Occipital lobe (tissue), 3 donors: ENCODE measurements at places on chromosomes 16 and 17.

DNA sequence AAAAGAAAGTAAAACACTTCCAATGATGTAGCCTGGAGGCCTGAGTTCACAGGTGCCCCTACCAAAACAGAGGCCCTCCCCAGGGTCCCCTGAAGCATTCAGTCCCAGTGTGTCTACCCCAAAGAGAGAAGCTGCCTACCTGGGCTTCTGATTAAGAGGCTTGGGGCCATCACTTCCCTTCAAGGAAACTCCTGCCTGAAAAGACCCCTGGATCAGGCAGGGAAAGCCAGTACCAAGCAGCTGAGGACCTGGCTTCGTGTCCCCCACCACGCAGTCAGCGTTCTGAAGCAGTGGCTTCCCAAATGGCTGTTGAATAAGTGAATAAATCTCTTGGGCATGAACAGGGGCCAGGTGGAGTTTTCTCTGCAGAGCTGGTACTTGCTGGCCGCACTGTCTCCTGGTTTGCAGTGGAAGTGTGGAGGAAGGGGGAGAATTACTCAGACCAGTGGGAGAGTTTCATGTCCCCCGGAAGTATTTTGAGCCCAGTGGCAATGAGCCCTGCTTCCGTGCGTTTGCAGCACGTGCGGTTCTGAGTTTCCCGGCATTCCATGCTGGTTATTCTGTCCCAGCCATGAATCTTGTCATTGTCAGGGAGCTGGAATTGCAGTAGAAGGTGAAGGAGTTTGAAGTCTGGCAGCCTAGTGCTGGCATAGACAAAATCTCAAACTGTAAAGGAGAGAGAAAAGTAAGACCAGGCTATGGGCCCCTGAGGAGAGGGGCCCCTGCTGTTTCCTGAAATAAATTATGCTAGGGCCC is 27.0 kb downstream of the RMI2 start:
- no peak for DNase-seq

DNA sequence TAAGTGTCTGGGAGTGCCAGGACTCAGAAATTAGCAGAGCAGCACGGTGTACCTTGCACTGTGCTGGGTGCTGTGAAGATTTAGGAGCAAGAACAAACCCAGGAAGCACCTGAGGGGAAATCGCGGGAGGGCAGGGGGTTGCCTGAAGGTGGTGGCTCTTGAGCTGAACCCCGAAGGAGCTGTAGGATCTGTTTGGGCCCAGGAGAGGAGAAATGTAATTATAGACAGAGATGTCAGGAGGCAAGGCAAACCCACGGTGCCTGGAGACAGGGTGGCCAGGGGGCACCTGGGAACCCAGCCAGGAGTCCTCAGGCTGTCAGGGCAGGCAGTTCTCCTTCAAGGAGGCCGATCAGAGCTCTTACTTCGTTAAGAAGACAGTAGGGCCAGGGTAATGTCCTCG is 109.1 kb downstream of the C16orf78 start:
- DNase-seq, result no peak

- DNase-seq, result no peak
These were observed 36.9 kb downstream of the ERN1 start for GRCh38 chr17:64092952-64093451.

DNA sequence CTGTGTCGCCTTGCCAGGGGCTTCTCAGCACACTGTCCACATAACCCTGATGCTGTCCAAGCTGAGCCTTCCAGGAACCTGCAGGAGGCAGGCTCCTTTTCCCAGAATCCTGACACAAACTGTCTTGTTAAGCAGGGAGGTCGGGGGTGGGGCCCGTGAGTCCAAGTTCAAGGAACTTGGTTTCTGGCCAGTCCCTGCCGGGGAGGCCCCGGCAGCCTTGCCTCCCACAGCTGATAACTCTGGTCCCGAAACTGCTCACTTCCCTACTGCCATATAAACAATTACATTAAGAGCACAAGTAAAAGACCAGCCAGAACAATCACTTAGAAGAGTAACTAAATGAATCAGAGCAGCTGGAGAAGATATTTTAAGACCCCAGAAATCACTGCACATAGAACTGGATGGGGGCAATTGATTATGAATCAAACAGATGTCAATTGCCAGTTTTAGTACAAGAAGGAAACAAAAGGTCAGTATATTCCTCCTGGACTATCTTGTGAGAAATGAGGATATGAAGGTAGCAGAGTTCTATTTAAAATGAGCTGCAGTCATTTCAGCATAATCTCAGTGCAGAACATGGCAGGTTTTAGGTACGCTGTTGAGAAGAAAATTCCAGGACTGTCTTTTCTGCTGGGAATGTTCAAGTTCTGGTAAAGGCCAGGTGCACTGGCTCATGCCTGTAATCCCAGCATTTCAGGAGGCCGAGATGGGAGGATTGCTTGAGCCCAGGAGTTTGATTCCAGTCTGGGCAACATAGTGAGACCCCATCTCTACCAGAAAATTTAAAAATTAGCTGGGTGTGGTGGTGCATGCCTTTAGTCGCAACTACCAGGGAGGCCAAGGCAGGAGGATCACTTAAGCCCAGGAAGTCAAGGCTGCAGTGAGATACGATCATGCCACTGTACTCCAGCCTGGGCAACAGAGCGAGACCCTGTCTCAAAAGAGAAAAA is 169.8 kb downstream of the PITPNC1 start:
- no peak for DNase-seq

GRCh38 chr17:66727634-66728570 is 107.0 kb upstream of the CACNG5 start:
- peak; percentile 73 for DNase-seq

- no peak for DNase-seq
These were observed 553 bp upstream of the CDC6 start for GRCh38 chr17:40287159-40287493.

GRCh38 chr17:59105852-59106462 is 723 bp downstream of the TRIM37 start:
- peak; percentile 64 for DNase-seq

DNA sequence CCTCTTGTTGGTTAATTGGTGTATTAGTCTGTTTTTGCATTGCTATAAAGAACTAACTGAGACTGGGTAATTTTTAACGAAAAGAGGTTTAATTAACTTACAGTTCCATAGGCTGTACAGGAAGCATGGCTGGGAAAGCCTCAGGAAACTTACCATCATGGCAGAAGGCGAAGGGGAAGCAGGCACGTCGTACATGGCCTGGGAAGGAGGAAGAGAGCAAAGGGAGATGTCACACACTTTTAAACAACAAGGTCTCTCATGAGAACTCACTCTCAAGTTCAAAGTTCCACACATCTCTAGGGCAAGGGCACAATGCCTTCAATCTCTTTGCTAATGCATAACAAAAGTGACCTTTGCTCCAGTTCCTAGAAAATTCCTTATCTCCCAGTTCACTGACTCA is 125.0 kb upstream of the IRX5 start:
- no peak for DNase-seq

GRCh38 chr17:34406226-34406625 is 43.2 kb upstream of the CCL1 start:
- no peak for DNase-seq

DNA sequence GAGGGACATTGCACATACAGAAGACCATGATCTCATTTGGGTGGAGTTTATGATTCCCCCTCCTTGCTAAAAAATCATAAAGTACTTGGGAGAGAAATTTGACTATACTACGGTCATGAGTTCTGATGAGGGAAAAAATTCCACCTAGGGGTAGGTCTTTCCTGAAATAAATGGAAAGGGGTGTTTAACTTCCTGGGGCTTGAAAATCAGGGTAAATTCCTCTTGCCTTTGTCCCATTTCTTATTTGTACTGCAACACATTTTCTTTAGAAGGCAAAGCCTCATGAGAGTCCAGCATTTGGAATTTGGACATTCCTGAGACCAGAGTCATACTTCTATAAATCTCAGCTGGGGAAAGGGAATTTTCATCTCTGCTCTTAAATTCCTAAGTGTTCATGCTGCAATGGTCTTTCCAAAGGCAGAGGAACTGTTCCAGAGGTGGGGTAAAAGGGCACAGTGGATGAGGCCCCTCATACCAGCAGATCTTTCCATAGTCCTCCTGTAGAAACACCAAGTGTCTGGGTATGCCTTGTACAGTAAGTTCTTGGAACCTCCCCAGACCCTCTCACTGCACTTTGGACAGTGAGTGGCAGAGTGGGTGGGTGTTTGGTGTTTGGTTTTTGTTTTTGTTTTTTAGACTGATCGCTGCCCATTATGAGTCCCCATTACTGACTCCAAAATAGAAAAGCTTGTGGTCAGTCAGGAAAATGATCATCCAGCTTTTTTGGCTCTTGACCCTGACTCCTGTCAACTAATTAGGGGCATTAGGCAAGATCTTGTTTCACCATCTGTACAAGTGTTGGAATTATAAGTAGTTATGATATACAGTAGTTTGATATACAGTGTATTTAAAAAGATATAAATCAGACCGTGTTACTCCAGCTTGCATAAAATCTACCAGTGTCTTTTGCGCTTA is 6.0 kb downstream of the LYRM1 start:
- no peak for DNase-seq

DNA sequence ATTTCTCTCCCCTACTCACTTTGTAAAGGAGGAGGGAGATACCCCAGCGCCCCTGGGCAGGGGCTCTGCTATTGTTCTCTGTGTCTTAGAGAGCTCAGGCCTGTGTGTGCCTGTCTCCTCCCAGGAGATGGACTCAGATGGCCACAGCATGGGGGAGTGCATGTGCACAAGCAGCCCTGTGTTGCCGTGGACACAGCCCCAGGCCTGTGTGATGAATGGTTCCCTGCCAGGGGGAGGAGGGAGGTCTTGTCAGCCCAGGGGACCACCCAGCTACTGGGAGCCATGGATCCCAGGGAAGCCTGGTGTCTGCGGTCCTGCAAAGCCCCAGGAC is 26.3 kb downstream of the GINS2 start:
- no peak for DNase-seq

GRCh38 chr16:51522902-51523301 is 371.8 kb upstream of the SALL1 start:
- no peak for DNase-seq

DNA sequence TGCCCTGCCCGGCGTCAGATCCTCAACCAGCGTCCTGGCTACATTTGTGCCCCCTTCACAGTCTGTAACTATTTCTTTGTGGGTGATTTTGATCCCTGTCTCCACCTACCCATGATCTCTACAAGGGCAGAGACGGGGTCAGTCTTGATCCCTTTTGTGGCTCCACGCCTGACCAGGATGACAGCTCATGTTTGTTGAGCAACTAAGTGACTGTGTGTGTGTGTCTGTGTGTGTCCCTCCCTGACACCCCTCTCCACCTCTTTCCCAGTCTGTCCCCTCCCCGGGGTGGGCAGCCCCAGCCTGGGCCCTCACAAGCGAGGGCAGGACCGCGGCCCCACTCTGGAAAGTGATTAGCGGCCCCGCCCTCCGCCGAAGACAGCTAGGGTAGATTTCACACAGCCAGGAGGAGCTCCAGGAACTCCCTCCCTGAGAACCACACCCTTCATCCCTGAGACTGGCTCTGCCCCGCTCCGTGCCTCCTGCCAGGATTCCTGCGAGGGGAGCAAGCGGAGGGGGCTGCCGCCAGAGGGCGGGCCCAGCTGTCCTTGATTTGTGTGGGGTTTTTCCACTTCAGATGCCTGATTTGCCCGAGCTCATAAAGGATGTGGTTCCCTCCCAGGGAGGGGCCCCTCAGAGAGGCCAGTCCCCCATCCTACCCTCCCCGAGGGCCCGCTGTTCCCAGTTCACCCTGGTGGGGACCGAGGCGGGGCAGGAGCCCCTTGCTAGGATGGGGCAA is 5.3 kb upstream of the HS3ST6 start:
- no peak for DNase-seq

DNA sequence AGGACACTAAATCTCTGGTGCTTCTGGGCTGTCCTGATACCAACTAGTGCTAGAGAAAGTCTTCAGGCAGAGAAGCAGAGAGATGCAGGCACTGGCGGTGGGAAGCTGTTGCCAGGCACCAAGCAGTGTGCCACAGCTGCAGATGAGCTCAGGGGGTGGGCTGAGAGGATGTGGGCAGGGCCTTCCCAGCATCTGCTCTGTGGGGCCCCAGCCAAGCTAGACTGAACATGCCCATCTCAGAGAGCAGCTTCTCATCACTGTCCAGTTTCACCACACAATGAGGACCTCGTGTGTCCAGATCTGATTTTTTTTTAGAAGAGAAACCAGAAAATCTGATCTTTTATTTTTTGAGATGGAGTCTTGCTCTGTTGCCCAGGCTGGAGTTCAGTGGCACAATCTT is 17.1 kb downstream of the PSKH1 start:
- DNase-seq, result peak; percentile 70

DNA sequence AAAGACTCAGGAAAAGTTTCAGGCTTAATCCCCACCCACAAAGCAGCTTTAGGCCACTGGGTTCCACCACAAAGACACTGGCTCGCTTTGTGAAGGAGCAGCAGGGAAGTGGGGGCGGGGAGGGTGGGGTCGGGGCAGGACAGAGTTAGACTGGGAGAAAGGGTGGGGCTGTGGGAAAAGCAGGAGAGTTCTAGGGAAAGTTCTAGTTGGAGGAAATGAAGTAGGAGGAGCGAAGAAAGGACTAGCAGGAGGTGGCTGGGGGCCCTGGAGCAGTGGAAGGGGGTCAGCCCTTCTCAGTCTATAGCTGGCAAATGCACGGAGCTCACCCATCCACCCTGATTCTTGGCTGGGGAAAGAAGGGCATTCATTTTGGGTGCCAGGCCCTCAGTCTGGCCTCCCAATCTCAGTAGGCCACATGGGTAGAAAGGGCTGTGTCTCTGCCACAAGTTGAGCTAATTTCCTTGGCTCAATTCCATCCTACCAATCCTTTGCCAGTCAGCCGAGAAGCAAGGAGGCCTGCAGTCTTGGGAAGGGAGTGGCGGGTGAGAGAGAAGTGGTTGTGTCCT is 4.6 kb downstream of the INPP5K start:
- no peak for DNase-seq

- no peak for DNase-seq
These were observed 18.2 kb upstream of the IL17C start for GRCh38 chr16:88619859-88620815.

GRCh38 chr16:80804526-80805383 is at the start of gene CDYL2:
TSS of gene CDYL2 (minus strand) at chr16:80804598. CDS start at chr16:80804173, 425 bp downstream.
- no peak for DNase-seq

- no peak for DNase-seq
These were observed 724.8 kb downstream of the CDH11 start for GRCh38 chr16:64397042-64397441.

DNA sequence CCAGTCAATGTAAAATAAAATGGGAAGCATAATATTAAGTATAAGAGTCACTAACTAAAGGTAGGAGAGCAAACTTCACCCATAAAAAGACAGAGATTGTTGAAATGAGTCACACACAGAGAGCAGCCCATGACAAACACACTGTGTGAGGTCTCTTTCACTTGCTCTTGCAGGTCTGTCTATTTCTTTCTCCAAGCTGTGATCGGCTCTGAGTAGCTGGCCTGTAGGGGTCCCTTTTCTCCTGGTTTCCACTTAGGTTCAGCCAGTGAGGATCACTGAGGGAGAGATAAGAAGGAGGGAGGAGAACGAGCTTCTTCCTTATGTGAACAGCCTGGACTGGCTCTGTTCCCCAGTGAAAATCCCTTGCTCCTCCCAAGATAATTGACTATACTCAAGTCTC is 133.7 kb upstream of the HS3ST3A1 start:
- no peak for DNase-seq

- DNase-seq, result no peak
These were observed 56.7 kb downstream of the ZNF423 start for GRCh38 chr16:49799172-49799571.
